ENCODE measurements at places on chromosomes 11 and 22.

DNA sequence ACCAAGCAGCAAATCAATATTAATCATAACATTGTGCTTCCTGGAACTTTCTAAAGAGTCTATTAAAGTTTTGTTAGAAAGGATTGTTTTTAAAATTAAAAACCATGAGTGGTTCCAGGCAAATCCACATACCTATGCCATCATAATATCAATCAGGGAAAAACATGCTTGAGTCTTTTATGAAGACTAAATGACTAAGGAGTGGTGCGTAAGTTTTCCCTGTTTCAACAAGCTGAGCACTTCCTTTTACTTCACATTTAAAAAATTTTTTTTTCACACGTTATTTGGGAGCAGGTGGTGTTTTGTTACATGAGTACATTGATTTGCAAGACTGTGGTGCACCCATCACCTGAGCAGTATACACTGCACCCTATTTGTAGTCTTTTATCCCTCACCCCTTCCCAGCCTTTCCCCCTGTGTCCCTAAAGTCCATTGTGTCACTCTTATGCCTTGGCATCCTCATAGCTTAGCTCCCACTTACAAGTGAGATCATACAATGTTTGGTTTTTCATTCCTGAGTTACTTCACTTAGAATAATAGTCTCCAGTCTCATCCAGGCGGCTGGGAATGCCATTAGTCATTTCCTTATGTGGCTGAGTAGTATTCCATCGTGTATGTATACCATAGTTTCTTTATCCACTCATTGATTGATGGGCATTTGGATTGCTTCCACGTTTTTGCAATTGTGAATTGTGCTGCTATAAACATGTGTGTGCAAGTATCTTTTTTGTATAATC lies 1190.3 kb upstream of the RAG2 start:
- no peak for DNase-seq

DNA sequence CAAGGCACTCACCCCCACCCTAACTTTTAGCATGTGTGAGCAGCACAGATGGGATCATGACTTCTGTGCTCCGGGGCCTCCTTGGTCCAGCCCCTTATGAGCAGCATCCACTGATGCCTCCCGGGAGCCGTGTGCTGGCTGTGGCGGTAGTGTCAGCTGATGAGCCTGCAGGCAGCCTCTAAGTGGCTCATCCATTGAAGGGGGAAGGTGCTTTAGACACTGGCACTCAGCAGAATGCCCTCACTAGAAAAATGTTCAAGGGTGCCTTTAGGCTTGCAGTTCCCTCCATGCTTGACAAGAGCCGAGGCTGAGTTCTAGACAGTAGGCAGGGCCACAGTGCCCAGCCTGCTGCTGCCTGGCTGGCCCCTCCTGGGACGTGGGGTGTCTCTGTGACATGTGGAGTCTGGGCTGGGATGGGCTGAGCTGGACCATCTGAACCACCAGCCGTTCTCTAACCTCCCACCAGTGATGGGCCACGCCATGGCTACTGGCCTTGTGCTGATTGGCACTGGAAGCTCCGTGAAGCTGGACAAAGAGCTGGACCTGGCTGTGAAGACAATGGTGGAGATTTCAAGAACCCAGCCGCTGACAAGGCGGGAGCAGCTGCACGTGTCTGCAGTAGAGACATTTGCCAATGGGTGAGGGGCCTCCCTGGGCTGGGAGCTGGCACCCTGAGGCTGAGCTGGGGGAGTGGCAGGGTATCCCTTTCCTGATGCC lies 5.8 kb downstream of the TTC38 start:
- no peak for DNase-seq

DNA sequence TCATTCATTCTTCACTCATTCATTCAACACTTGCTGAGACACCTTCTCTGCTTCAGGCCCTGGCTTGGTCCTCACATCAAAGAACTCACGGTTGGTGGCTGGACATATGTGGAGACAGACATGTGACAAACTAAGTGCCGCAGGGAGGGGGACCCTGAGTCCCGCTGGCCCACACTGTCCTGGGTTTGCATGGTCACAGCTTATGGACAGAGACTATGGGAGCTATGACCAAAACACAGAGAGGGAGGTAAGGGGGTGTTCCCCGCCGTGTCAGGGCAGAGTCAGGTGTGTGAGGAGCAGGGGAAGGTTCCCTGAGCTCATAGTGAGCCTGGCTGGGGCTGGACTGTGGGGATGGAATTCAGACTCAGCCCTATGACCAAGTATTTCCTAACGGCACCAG lies 123.1 kb downstream of the MPPED1 start:
- DNase-seq, result no peak

DNA sequence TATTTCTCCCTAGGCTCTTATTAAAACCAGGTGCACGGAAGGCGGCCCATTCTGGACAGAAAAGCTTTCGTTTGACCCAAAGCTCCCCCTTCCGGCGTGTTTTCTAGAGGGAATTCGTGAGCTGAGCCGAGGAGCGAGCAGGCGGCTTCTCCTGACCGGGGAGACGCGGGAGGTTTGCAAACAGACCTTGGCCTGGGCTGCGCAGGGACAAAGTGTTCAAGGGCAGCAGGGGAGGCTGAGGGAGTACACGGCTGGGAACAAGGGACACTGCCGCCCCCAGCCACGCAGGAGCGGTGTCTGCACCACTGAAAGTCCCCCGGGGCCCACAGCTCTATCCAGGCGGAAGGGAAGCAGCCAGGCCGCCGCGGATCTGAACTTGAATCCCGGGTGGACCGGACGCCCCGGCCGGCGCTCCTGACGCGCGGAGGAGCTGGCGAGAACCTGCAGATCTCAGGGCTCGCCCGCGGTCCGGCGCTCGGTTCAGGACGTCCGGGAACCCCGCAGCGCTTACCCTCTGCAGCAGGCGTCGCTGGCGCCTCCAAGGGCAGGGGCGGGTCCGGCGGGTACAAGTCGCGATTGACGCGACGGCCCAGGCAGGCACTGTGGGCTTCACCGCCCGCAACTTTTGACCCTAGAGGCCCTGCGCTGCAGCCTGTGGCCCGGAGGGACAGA lies 101.9 kb downstream of the WT1 start:
- peak; percentile 62 for DNase-seq

DNA sequence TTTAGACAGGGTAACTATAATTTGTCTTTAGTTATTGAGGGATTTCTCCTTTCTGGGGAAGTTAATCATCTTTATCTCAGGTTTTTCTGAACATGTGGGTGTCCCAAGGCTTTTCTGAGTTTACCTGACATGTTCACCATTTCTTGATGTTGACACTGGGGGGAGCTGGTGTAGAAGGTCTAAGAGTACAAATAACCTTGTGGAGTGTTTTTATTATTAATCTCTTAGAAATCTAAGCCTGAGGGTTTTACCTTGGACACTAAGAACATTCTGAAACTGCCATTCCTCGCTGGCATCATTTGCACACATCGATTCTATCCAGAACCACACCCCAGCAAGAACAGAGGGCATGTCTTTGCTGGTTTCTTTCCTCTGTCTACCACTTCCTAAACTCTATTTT lies 15.6 kb upstream of the C11orf91 start:
- DNase-seq, result no peak

Data from neural crest cell (in vitro differentiated cells).